ENCODE measurements at places on chromosomes 5 and 9. TPM values are rescaled to one million over a fixed set of nuclear protein-coding genes. Genes with fewer than 3 reads are reported as not detected.
A peak's percentile ranks its signal among the peaks of the same experiment; 100 is the strongest.

DNA sequence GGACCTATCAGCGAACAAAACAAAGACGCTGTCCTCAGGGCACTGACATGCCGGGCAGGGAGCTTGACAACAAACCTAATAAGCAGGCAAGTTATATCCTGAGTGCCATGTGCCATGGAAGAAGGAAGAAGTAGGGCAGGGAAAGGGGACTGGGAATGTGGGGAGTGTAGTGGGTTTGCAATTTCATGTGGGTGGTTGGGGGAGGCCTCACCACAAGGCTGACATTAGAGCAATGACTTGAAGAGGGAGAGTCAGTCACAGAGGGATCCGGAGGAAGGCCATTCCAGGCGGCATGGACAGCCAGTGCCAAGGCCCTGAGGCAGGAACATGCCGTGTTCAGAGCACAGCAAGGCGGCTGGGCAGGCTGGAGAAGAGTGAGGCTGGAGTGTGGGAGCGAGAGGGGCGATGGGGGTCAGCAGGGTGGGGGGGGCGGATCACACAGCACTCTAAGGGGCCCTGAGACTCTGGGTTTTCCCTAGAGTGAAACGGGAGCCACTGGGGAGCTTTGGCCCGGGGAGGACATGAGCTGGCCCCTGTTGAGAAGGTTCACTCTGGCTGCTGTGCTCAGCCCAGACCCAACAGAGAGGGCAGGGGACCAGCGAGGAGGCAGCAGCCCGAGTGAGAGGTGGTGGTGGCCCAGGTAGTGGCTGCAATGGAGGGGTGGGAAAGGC lies 86.3 kb downstream of the STK10 start:
- DNase-seq, result no peak

- DNase-seq, result peak; percentile 37
Observed at GRCh38 chr5:172713113-172713808, 57.7 kb downstream of the DUSP1 start.

GRCh38 chr5:24805230-24805629 lies 160.5 kb upstream of the CDH10 start:
- DNase-seq, result no peak

DNA sequence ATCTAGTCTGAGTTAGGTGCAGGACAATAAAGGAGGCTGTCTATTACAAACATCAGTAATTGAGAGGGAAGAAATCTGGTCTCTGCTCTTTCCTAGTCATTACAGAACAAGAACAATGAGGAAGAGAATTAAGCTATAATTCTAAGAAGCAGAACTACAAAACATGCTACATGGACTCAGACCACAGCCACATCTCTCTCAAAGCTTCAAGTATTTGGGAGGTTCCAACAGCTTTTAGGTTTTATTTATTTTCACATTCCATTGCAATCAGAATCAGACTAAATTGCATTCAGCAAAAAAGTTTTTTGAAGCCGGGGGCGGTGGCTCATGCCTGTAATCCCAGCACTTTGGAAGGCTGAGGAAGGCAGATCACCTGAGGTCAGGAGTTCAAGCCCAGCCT lies 1.1 kb upstream of the GRPEL2 start:
- DNase-seq, result no peak

DNA sequence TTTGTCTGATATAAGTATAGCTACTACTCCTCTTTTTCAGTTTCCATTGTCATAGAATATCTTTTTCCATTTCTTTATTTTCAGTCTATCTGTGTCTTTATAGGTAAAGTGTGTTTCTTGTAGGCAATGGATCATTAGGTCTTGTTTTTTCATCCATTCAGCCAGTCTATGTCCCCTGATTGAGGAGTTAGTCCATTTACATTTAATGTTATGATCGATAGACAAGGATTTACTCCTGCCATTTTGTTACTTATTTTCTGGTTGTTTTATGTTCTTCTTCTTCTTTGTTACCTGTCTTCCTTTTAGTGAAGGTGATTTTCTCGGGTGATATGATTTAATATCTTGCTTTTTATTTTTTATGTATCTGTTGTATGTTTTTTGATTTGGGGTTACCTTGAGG lies 169.0 kb downstream of the BARX1 start:
- DNase-seq, result no peak

GRCh38 chr5:167525004-167525403 lies 766.4 kb upstream of the WWC1 start:
- DNase-seq, result peak; percentile 23

HTR1A gene
- polyA plus RNA-seq, result 4.5 TPM

CYFIP2 gene
- 133 TPM for polyA plus RNA-seq

Measured in spinal cord (tissue), 10 donors.